ENCODE measurements at places on chromosomes 7 and 10.

- DNase-seq, result no peak
These were observed 404.6 kb downstream of the PHTF2 start for GRCh38 chr7:78203042-78203720.

- no peak for DNase-seq
These were observed 126.4 kb upstream of the SDK1 start for GRCh38 chr7:3174515-3175284.

GRCh38 chr10:78890506-78890905 lies 178.3 kb upstream of the ZMIZ1 start:
- no peak for DNase-seq

DNA sequence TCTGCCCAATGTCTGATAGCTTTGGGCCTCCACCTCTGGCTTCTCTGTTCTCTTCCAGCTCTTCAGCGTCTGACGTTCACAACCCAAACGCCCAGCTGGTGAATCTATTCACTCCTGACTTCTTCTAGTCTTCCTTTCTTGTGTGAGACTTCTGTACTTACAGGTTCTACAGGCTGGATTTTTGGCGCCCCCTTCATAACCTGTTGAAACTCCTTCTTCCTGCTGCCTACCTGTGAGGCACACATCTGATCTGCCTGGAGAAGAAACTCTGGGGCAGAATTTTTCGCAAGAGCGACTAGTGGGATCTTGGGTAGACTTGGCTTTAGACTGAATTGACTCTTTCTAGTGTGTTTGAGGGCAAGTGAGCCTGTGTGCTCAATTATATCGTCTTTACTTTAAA lies 249.3 kb downstream of the REEP3 start:
- DNase-seq, result no peak

- no peak for DNase-seq
These were observed 33.9 kb upstream of the MSMB start for GRCh38 chr10:46079831-46080585.

- no peak for DNase-seq
These were observed 2.0 kb downstream of the NRP1 start for GRCh38 chr10:33332183-33333065.

GRCh38 chr10:125982260-125982948 lies 86.0 kb downstream of the FANK1 start:
- peak; percentile 38 for DNase-seq

- no peak for DNase-seq
These were observed 89.2 kb upstream of the INHBA start for GRCh38 chr7:41792120-41792519.

DNA sequence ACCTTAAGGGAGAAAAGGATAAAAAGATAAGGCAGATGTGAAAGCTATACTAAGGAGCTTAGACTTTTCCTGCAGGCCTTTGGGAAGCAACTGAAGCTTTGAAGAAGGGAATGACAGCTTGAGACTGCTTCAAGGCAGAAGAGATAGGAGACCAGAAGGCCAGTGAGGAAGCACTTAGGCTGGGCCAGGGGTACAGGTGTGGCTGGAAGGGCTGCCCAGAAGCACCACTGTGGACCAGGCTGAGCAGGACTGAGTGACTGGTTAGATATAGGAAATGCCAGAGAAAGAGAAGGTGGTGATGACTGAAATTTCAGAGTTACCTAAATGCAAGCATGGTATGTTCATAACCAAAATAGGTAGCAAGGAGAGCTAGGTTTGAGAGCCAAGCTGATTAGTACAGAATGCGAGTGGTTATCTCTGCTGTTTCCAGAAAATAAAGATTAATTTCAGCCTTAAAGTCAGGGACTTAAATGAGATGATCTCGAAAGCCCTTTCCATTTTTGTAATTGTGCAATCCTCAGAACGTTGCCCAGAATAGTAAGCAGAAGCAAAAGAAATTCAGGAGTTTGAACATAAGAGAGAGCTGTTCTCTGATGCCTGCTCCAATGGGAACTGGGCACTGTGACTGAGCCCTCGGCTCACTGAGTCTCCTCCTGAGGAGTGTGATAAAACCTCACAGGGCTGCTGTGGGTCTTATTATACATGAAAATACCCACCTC lies 54.9 kb downstream of the MET start:
- DNase-seq, result no peak

- no peak for DNase-seq
These were observed 46.0 kb downstream of the ZNF777 start for GRCh38 chr7:149414745-149415390.

DNA sequence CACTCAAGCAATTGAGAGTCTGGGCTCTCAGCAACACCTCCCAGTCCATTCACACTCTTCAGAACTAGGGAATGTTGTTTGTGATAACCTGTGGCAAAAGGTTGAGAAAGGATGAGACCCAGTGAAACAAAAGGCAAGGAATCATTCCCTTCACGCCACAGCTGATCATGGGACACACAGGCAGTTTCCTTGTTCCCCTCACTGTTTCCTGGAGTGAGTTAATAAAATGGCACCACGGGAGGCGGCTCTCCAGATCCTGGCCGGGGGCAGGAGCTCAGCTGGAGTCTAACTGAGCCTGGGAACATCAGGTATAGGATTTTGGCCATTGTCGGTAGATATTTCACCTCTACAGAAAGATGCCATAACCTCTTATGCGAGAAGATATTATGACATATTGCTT lies 107.3 kb upstream of the FAM171A1 start:
- DNase-seq, result no peak

DNA sequence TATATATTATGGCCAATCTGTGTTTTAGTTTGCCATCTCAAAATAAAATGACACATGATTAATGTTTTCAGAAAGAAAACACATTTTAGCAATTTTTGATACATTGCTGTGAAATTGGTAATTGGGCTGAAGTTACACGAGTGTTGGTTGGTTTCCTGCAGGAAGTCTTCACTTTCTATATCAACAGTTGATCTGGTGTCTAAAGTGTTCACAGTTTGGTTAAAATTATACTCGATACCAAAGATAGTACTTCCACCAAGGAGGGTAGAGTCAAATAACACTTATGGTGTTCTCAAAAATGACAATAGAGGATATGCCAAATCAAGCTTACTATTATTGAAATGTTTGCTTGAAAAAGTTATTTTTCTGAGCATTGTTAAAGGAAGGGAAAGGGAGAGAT lies 120.3 kb upstream of the GLCCI1 start:
- DNase-seq, result no peak

DNA sequence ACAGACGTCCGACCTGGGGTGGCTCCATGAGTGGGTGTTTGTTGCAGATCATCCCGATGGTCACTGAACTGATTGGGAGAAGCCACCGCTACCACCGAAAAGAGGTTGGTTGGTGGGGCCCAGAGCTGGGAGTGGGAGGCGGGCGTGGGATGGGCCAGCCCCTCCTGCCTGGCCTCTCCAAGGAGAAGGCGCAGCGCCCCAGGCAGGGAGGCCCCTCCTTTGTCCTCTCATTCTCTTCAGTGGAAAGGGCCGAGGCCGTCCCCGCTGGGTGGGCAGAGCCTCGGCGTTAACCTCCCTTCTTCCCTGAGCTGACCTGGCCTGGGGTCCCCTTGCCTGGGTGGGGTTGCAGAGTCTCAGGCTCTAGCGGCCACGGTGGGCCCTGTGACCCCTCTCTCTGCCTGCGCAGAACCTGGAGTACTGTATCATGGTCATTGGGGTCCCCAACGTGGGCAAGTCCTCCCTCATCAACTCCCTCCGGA lies 5.2 kb downstream of the MTG1 start:
- no peak for DNase-seq

GRCh38 chr7:31033674-31034300 lies 18.3 kb upstream of the ADCYAP1R1 start:
- no peak for DNase-seq

DNA sequence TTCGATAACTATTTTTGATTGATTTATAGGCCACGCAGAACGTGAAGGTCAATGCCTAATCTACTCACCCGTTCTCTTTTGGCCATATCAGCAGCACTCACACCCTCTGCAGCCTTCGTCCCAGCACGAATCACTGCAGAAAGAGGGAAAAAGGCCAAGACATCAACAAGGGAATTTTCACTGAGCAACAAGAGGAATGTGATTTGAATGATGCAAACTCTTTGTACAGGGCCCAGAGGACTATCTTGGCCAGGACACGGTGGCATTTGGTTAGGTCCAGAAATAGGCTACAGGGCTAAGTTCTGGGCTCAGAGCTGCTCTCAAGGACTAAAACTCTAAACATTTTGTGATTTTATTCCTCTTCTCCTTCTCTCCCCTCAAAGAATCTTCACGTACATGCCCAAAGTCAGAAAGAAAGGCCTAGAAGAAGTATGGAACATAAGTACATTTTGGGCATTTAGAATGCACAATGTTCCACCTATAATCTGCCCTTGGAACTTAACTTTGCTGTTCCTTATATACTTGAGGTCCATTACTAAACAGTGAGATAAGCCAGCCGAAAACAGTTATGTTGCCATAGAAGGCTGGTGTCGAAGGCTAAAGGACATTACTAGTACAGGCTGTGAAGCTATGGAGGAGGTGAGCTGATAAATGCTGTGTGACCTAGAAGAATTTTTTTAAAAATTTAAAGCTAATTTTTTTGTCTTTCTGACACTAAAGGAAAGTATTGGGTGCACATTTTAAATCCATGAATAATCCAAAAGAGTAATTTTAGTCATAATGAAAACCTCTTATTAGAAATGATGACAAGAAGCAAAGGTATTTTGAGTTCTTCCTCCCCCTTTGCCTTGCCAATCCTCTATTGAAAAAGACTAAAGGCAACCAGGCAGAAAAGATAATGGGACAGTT lies 20.0 kb downstream of the RBM28 start:
- DNase-seq, result no peak

GRCh38 chr7:51802718-51803117 lies 486.1 kb upstream of the COBL start:
- DNase-seq, result no peak

DNA sequence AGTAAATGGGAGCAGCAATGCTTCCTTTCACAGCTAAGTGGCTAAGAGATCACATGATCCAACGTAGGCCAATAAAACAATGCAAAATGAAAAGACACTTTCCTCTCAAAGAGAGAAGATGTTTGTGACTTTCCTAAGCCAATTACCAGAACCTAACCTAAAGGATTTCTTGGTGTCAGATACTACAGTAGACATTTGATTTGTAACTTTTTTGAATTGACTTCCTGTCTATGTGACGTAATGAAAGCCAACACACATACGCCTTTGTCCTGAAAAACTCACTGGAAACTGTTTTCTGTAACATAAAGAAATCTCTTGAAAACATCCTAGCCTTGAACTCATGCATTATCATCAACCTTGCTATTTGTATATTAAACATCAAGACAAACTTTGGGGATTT lies 417.1 kb downstream of the GPAM start:
- DNase-seq, result no peak

- DNase-seq, result peak; percentile 34
These were observed 203.1 kb upstream of the AUTS2 start for GRCh38 chr7:69395061-69395714.

- DNase-seq, result no peak
These were observed 128.6 kb downstream of the WDR37 start for GRCh38 chr10:1184541-1185430.

GRCh38 chr10:3000048-3000447 lies 67.3 kb upstream of the PFKP start:
- DNase-seq, result no peak

All from T1000 (cell line).